ENCODE measurements at places on chromosomes 11 and 22.

DNA sequence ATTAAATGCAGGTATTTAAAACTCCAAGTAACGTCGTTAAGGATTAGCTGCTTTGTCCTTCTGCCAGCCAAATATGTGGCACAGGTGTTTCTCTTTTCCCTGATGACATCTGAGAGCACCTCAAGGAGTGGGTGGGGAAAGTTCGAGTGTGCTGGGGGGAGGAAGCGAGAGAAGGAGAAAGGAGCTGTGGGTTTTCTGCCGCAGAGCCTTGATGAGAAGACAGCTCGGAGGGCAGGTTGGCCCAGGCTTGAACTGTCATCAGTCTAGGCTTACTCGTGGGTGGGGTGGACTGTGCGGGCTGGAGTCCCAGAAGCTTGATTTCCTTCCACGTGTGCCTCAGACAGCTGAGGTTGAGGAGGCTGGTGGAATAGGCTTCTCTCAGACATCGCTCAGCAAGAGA is 15.2 kb upstream of the SORL1-AS1 start:
- no peak for DNase-seq

- no peak for DNase-seq
Observed at GRCh38 chr11:134749040-134749839, 337.2 kb upstream of the B3GAT1 start.

DNA sequence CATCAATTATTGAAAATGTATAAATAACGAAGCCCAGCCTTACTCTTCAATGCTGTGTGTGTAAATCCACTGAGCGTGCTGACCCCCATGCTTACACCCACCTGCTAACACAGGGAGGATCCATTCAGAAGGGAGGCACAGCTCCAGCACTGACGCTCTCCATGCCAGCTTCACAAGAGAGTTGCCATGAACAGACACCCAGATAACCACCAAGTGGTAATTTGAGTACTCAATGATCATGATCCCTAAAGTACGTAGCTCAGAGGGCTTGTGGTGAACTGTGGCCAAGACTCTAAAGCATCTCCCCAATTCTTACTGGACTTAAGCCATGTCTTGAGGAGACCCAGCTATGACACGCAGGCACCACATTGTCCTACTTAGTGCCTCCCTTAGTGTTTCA is 98.7 kb downstream of the IGLL1 start:
- no peak for DNase-seq

GRCh38 chr11:43937434-43938411 is 4.7 kb upstream of the C11orf96 start:
- DNase-seq, result no peak

DNA sequence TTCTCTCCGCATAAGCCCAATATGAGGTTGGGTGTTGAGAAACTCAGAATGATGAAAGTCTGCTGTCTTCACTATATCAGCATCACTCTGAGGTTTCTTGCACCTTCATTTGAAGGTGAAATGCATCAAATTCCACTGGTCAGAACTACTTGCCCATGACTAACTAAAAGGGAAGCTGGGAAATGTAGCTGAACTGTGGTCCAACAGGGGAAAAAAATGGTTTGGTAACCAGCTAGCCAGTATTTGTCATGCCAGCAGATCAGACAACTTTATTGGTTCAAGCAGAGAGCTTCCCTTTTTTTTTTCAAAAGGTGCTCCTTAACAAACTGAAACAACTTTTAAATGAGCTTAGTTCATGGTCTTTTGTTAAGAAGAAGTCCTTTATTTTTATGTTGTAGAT is 14.2 kb upstream of the PIK3C2A start:
- DNase-seq, result no peak

All from cortex of kidney (tissue), 1 donor.